ENCODE measurements at places on chromosomes 16 and 17.
A peak's percentile ranks its signal among the peaks of the same experiment; 100 is the strongest.

- no peak for DNase-seq
Observed at GRCh38 chr16:78290395-78290794, 190.9 kb downstream of the WWOX start.

DNA sequence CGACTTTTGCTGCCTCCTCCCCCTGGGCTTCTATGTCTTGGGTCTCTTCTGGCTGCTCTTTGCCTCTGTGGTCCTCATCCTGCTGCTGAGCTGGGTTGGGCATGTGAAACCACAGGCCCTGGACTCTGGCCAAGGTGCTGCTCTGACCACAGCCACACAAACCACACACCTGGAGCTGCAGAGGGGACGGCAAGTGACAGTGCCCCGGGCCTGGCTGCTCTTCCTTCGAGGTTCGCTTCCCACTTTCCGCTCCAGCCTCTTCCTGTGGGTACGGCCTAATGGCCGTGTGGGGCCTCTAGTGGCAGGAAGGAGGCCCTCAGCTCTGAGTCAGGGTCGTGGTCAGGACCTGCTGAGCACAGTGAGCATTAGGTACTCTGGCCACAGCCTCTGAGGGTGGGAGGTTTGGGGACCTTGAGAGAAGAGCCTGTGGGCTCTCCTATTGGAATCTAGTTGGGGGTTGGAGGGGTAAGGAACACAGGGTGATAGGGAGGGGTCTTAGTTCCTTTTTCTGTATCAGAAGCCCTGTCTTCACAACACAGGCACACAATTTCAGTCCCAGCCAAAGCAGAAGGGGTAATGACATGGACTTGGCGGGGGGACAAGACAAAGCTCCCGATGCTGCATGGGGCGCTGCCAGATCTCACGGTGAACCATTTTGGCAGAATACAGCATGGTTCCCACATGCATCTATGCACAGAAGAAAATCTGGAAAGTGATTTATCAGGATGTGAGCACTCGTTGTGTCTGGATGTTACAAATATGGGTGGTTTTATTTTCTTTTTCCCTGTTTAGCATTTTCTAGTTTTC is 2.3 kb downstream of the GP1BA start:
- DNase-seq: peak; percentile 58

DNA sequence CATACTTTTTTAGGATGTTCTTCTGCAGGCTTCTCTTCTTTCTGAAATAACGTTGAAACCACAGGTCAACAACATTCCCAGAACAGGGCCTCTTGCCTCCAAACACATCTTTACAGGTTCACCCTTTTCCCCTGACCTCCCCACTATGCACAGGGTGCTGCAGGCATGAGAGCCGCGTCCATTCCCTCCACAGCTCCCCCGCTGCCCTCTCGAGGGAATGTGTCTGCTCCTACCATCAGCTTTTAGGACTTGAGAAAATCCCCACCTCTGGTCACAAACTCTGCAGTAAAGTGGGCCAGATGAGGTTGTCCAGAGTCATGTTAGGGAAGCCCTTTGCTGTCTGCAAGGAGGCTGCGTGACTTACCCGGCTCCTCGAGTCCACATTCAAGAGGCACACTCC is 30.5 kb downstream of the DUSP14 start:
- no peak for DNase-seq

DNA sequence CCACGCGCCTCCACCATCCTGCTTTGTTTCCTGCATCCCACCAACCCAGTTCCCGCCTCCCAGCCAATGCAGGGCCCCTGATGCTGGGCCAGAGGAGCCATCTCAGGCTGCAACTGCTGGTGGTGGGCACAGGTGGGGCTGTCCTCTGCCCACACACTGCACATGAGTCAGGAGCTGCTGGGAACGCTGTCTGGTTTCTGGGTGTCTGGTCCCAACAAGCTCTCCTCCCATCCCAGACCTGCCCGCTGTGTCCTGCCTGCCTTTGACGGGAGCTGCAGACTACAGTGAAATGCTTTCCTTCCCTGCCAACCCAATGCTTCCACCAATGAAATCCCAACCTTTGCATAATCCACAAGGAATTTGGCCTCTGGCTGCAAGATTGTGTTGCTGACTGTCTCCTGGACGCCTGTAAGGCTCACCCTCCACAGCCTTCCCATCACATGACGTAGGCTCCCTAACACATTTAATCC is 98.9 kb downstream of the N4BP1 start:
- no peak for DNase-seq

DNA sequence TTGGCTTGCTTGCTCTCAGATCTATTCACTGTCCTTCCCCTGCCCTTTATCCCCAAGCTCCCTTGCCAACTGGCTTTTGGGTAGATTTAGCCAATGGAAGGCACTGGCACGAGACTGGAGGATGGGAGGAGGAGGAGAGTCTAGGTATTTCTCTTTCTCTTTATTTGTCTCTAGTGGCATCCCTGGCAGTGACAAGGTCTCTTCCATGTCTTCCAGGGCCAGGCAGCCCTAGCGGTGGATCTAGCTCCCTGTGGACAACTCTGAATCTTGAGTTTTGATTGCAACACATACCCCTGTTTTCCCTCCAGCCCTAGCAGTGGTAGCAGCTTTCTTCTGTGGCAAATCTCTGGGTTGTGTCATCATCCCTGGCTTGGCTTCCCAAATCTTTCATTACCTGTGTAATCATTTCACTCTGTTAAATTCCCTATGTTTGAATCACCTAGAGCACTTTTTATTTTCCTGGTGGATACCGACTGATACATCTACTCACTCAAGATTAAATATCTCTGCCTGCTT is 171.1 kb upstream of the IRX6 start:
- DNase-seq: no peak

DNA sequence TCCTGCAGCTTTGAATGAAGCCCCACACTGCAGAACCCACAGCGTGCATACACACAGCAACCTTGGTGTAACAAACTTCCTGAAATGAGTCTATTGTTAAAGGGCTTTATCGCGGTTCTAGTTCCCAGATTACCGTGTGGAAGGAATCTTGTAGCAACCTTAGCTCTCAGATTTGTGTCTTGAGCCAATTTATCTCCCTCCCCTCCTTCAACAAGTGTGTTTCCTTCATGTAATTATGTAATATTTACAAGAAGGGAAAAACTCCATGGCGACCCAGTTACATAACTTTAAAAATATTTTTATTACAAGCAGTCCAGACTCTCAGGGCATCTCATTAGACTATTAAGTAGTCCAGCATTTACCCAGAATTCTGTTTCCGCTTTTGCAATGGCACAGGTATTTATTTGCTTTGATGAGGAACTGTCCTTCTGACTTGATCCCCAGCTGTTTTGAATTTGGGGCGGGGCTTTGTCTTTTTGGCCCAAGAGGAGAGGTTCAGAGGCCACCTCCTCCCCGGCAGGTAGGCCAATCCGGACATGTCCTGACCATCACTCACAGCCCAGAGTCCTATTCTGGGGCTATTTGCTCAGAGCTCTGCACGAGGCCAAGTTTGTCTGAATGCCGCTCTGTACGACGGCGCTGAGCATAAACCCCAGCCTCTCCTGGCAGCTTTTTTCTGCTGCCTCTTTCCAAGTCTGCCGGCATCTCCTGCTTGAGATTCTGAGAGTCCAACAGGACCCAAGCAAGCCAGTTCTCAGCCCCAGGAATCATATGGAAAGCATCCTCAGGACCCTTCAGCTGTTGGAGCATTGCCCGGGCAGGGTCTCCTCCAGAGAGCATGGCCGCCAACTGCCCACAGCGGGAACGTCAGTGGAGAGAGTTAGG is 35.6 kb downstream of the CLEC16A start:
- no peak for DNase-seq

All from HuH-7 (cell line).